Activated CD4-positive, CD25-positive, alpha-beta regulatory T cell treated with anti-CD3 and anti-CD28 coated beads, Interleukin-2, amount 50 U/mL, for 16 hours (primary cell): ENCODE measurements at places on chromosomes 13 and 19.
A peak's percentile ranks its signal among the peaks of the same experiment; 100 is the strongest.

GRCh38 chr13:107480130-107480529 is 735.2 kb downstream of the LIG4 start:
- no peak for DNase-seq

- no peak for DNase-seq
Observed at GRCh38 chr13:67549331-67549730, 319.2 kb upstream of the PCDH9 start.

DNA sequence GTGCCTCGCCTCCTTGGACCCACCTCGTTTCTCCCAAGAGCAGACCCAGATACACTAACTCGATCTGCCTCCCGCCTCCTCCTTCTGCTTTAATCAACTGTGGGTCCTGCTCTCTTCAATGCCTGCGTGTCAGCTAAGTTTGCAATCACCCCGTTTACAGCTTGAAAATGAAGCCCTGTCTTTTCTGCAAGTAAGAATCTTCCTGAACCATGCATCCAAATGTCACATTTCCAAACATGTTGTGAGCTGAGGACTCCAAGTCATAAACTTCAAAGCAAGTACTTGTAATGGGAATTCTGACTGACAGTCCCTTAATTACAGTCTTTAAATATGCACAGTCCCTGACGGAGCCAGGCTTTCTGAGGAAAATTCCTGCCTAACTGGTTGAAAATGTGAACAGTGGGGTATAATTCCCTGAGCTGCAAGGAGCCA is 154.9 kb upstream of the UQCRFS1 start:
- no peak for DNase-seq

- no peak for DNase-seq
Observed at GRCh38 chr13:112067116-112067741, at the start of gene SOX1. TSS of gene SOX1 (plus strand) at chr13:112067149. CDS start at chr13:112067659, 510 bp downstream.

GRCh38 chr13:110135977-110136597 is 170.9 kb downstream of the COL4A1 start:
- no peak for DNase-seq

DNA sequence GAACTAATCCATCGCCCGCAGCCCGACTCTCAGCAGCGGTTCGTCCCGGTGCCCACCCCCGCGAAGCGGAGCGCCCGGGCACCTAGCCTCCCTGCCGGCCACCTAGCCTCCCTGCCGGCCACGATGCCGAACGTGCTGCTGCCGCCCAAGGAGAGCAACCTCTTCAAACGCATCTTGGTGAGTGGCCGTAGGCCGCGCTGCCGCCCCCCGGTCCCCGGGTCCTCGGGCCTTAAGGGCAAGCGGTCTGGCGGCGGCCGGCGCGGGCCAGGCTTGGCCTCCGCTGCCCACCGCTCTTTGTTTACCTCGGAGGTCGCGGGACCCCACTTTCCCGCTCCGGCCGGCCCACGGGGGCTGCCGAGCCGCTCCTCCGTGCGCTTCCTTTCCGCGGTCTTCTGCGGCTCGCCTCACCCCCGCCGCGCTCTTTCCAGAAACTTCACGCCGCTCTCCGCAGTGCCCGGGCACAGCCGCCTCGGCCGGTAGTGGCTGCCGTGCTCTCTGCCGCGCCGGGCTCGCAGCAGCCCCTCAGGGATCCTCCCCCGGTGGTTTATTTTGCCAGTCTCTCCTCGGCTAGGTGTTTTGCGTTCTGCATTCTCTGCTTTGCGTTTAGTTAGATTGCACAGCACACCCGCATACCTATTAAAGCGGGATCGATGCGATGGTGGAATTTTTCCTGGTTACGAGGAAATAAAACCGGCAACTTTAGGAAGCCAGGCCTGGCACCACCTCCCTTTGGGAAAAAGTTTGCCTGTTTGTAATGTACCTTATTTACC is 524 bp downstream of the NAA16 start:
- DNase-seq, result peak; percentile 28

- no peak for DNase-seq
Observed at GRCh38 chr19:35320065-35320713, 8.8 kb upstream of the CD22 start.

DNA sequence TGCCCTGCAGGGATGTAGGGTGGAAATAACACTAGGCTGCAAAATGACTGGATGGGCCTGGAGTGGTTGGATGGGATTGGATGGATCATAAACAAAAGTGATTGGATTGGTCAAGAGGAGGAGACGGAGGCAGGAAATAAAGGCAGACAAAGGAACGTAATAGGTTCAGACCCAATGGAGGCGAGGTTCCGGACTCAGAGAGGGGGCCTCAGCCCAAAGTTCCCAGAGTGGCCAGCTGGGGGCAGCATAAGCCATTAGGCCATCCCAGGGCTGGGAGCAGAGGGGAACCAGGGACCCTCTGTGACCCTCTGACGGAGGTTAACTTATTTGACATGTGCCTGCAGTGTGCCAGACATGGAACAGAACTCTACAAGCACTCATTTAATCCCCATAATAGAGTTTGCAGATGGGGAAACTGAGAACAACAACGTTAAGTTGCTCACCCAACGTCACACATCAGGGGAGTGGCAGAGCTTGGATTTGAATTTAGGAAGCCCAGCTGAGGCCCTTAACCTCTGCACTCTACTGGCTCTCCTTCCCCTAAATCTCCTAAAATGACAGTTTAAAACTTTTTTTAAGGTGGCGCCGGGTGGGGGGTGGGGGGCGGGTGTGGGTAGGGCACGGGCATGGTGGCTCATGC is 15.3 kb upstream of the MAP1S start:
- peak; percentile 43 for DNase-seq

GRCh38 chr19:54133312-54133956 is 4.1 kb upstream of the CNOT3 start:
- DNase-seq, result no peak

GRCh38 chr13:23848646-23849141 is 40.5 kb downstream of the MIPEP start:
- DNase-seq, result no peak

- no peak for DNase-seq
Observed at GRCh38 chr13:79227418-79227817, 178.6 kb downstream of the RBM26 start.

- no peak for DNase-seq
Observed at GRCh38 chr19:38671654-38672053, 24.2 kb downstream of the ACTN4 start.

- no peak for DNase-seq
Observed at GRCh38 chr19:7213628-7214323, 80.4 kb downstream of the INSR start.

GRCh38 chr13:97107815-97108529 is 113.7 kb upstream of the OXGR1 start:
- DNase-seq, result no peak

GRCh38 chr19:51822325-51822724 is 27.4 kb downstream of the FPR3 start:
- DNase-seq, result no peak

GRCh38 chr13:114130837-114131582 is 1.4 kb downstream of the RASA3 start:
- DNase-seq, result no peak

- DNase-seq, result no peak
Observed at GRCh38 chr13:46542833-46543232, 10.1 kb upstream of the LRCH1 start.

GRCh38 chr13:28204043-28204442 is 65.7 kb downstream of the PAN3 start:
- DNase-seq, result no peak

DNA sequence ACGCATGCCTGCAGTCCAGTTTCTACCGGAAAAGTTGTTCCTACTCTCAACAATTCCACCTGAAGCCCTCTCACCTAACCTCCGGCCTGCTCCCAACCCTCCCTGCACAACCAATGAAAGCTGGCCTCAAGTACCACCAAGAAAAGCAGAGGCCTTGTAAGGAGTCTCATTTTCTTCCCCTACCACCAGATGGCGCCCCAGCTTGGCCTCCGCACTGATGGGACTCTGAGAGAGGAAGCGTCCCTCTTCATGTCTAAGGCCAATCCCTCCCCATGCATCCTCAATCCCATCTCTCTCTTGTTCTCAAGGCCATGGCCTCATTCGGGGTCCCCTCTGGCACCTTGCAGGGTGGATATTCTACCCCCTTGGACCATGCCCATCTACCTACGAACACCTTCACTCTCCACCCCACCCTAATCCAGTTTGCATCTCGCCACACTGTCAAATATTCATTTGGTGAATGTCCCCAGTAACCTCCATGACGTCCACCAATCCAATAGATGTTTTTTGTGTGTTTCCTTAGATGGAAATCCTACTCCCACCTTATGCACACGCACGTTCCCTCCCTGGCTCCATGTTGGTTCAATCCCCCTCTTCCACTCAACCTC is 412.8 kb downstream of the ZNF536 start:
- DNase-seq, result peak; percentile 32

- no peak for DNase-seq
Observed at GRCh38 chr13:51924756-51925544, 63.2 kb downstream of the CCDC70 start.

GRCh38 chr19:49150106-49150943 is 4.9 kb downstream of the HRC start:
- no peak for DNase-seq

GRCh38 chr13:59038824-59039223 is 1124.9 kb downstream of the DIAPH3 start:
- DNase-seq, result no peak

DNA sequence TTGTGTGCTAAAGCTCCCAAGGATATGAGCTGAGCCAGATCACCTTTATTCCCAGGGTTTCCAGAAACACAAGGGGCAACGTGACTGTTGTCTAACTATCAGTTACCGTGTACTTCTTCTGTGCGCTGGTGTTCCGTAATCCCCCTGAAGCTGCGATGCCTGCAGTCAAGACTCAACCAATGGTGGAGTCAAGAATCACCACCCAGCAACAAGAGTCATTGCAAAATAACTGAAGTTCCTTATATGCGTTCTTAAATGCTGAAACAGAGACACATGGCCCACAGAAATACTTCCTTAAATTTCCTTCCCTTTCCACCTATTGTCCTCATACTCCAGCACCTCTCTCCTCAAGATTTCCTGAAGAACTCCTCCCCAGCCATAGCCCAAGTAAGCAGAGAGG is 200.2 kb downstream of the KATNAL1 start:
- no peak for DNase-seq

GRCh38 chr19:32357720-32358119 is 12.3 kb downstream of the ZNF507 start:
- no peak for DNase-seq

- no peak for DNase-seq
Observed at GRCh38 chr19:7417671-7418324, 69.1 kb downstream of the ARHGEF18 start.

DNA sequence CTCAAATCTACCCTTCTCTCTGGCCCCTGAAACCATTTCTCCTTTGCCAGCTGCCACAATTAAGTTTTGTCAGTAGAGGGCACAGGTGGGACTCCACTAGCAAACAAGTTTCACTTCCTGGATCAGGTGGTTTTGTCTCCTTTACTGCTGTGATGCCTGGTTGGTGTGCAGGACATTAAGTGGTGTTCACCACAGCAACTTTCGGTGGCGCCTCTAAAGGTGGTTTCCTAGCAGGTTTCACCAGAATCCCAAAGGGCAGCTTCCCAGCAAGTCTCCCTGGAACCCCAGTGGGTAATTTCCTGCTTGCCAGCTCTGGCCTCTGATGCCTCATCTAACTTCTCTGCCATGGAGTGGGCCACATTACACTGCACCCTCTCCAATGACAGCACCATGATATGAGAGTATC is 16.6 kb downstream of the MED4 start:
- DNase-seq, result no peak

- DNase-seq, result no peak
Observed at GRCh38 chr13:99062593-99062992, 84.7 kb upstream of the DOCK9 start.

- no peak for DNase-seq
Observed at GRCh38 chr13:95544293-95544692, 8.2 kb upstream of the CLDN10 start.

DNA sequence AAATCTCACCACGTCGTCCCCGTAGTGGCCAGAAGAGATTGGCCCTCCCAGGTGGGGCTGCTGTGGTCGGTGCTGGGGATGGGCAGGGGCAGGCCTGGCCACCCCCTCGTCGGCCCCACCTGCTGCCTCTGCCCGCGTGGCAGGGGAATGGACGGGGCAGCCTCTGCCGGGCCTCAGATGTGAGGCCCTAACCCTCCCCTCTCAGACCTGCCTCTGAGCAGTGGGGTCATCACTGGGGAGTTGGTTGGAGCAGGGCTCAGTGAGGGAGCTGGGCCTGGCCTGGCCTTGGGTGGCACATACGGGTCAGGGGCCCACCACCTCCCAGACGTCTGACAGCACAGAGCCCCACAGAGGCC is 41.5 kb downstream of the MCF2L start:
- no peak for DNase-seq

DNA sequence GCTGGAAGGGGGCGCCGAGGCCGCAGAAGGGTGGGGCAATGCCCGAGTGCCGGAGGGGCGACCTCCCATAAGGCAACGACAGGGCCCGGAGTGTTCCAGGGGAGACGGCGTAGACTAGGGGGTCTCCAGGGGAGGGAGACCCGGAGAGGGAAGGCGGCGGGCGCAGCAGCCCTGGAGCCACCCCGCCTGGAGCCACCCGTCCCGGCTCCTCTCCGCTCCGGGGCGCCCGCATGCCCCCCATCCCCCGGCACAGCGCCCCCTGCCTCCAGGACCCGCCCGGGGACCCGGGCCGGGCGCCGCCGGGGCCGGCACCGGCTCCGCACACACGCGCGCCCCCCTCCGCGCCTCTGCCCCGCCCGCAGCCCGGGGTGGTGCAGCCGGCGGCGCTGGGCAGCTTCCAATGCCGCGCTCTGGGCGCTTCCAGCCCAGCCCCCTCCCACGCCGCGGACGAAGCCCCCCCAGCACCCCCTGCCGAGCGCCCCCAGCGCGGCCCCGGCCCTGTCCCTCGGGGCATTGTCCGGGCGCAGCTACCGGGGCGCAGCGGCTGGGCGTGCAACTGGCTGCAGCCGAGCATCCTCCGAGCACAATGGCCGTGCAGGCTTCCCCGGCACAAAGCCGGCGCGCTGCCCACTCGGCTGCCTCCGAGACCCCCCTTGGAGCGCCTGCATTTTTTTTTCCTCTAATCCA is 519 bp downstream of the PTPRS start:
- no peak for DNase-seq
